ENCODE measurements at places on chromosomes 5 and 9.

- no peak for DNase-seq
These were observed 2.4 kb upstream of the PPP2R2B start for GRCh38 chr5:146880966-146881365.

DNA sequence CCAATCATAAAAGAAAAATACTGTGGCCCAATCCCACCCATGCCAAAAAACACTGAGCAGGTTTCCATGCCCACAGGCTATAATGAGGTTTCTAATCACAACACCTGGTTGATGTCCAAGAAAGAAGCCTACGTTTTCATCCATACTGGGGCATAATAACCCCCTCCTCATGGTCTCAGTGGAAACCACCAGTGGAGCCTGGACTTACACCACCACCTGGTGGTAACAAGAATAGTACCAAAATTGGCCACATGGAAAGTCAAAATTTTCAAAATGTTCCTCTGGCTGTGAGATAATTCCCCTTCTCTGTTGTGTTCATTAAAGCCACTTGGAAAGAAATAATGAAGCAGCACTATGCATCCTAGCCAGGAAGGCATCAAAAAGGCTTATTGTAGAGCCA lies 687.3 kb upstream of the ST8SIA4 start:
- DNase-seq = no peak

DNA sequence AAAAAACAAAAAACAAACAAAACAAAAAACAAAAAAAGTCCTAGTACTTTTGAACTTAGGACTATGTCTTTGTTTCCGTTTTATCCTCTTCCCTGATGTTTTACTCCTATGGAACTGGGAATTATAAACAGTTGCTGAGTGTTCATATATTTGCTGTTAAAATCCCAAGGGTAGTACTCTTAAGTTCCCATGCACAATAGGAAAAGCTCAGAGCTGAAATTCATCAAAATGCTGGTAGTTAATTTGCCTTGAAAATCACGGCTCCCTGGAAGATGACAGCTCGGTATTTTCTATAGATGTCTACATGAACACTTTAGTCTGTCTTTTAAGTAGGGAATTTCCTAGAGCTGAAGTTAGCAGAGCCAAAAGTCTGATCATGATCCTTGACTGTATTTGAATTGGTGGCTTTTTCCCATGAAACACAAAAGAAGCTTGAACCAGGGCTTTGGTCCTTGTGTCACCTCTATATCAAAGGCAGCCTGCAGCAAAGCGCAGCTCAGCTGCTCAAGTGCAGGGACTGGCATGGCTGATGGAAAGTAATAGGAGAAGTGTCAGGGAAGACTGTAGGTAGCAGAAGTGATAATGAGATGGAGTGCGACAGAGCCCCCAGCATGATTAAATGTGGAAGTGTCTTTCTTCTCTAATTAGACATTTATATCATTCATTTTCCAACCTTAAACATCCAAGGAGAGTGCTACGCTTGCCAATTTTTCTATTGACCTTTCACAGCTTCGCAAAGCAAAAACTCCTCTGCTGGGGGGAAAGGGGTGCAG lies 310.9 kb downstream of the TRIM36 start:
- DNase-seq = no peak

GRCh38 chr5:60287174-60287771 lies 393.7 kb upstream of the PDE4D start:
- DNase-seq = peak; percentile 62

DNA sequence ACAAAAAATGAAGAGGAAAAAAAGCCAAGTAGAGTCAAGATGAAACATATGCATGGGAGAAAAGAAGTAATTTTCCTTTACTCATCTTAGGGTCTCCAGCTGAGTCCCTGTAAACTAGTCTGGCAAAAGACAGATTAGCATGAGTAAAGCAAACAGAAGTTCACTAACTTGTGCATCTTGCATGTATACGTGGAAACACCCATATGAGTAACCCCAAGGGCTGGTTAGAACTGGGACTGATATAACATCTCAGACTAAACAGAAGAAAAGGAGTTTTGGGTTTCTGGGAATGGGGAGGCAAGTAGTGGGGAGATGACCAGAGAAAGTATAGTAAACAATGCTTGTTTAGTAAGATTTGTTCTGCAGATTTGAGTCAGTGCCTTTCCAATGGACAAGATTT lies 20.1 kb upstream of the GLDC start:
- DNase-seq = no peak
